ENCODE measurements at places on chromosomes 5 and 9. TPM values are rescaled to one million over a fixed set of nuclear protein-coding genes. Genes with fewer than 3 reads are reported as not detected.

GPX3 gene
- total RNA-seq: 97.7 TPM

RAPGEF6 gene
- 18.9 TPM for total RNA-seq

PCDHB11 gene
- total RNA-seq: 1.7 TPM

POLR3G gene
- total RNA-seq: 12.1 TPM

Measured in articular chondrocyte of knee joint (primary cell).